ENCODE measurements at places on chromosomes 2 and 18.

DNA sequence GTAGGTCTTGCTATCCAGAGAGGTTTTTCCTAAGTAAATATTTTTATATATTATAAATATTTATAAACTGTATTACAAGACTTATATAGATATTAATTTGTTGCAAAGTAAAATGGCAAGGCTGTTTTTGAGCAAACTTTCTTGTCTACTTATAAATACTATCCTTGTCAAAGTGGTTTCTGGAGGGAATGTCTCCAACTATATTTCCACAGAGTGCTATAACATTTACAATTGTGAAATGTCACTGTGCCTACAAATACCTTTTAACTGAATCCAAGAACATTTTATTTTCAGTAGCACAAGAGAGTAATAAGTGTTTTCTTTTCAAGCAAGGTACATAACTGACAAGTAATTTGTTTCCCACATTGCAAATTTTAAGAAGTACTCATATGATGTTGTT is 256.8 kb downstream of the ZNF385B start:
- no peak for DNase-seq

- no peak for DNase-seq
Measured at GRCh38 chr2:204849892-204850291, 304.6 kb downstream of the PARD3B start.

GRCh38 chr2:236045251-236046235 is 122.6 kb downstream of the GBX2 start:
- no peak for DNase-seq

DNA sequence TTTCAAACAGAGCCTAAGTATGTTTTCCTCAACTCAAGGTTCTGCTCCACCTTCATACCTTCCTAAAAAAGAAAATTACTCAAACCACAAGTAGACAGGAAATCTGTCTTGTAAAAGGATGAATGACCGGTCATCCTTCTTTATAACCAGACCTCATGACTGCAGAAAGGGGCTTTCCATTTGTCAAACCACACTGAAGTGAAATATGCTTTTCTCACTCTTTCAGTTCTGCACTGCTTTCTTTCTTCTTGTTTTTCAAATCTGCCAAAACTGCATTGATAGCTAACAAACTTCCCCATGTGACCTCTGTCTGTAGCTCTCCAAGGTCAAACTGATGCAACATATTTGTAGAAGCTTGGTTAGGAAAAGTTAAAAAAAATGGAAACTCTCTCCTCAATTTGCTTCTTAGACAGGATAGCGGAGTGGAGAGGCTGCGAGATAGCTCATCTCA is 308.9 kb upstream of the CCDC68 start:
- no peak for DNase-seq

GRCh38 chr2:216057688-216058193 is 23.9 kb downstream of the PECR start:
- DNase-seq, result no peak
